ELR (cell line): ENCODE measurements at places on chromosomes 16 and 17.

- DNase-seq: peak; percentile 13
Measured at GRCh38 chr16:3797904-3798811, 80.8 kb upstream of the TRAP1 start.

DNA sequence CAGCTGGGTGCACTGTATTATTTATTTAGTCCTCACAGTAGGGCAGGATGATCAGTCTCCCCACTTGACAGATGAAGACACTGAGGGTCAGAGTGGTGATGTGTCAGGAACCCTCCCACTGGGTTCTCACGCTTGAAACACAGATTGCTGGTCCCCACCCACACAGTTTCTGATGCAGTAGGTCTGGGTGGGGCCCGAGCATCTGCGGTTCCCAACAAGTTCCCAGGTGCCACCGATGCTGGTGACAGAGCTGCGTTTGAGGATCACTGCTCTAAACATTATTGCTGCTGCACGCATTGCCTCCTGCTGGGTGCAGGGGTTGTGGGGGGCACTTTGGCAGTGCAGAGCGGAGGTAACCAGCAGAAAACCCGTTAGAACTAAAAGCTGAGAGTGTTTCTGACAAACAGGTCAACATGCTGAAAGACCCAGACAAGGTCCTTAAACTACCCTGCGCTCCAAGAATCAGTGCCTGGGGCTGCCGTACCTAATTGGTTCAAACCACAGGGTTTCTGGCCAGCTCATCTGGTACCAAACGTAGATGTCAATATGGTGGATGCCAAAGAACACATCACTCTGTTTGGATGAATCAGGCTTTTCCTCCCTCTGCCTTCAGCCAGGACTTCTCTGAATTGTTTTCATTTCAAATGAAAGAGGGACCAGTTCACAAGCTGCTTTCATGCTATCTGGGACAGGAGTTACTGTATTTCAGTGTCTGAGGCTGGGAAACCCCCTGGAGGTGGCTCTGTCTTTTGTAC lies 76.0 kb downstream of the ABCC1 start:
- peak; percentile 87 for DNase-seq

GRCh38 chr16:74888888-74889287 lies 96.0 kb downstream of the WDR59 start:
- no peak for DNase-seq

- DNase-seq: no peak
Measured at GRCh38 chr17:28500712-28501379, 5.3 kb upstream of the FOXN1 start.

GRCh38 chr16:21652453-21652852 lies at the start of gene IGSF6:
TSS of gene IGSF6 (minus strand) at chr16:21652608. CDS start at chr16:21652598, 10 bp downstream.
- no peak for DNase-seq

DNA sequence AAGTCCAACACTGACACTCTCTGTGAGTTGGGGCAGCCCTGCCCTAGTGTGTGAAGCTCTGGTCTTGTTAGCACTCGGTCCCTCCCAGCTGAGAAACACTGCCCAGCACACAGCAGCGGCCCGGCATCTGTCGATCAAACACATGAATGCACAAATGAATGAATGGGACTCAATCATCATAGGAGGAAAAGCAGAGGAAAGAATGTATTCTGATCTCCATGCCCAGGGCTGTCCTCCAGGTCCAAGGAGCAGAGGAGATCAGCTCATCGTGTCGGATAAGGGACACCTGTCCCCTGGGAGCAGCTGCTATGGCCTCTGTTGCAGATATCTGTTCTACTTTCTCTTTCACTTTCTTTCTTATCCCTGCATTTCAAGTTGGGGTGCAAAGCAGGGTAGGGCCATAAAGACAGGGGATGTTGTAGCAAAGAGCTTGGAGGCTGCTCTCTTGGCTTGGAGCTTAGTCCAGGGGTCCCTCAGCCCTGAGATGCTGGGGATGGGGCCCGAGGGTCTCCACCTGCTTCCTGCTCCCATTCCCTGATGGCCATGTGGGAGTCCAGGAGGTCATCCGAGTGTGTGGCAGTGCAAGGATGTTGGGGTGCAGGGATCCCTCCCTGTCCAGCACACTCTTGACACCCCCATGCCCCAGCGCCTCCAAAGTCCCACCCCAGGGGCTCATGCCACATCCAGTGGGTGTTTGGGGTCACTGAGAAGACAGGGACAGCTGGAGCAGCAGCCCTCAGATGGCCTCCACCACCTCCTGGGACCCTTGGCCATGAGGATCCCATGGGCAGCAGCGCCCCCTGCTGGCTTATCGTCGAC lies 88.2 kb downstream of the IRF8 start:
- DNase-seq: peak; percentile 24

- DNase-seq: peak; percentile 85
Measured at GRCh38 chr17:56777859-56778258, 55.9 kb downstream of the C17orf67 start.

GRCh38 chr17:21283482-21284318 lies 811 bp upstream of the MAP2K3 start:
- DNase-seq: peak; percentile 70

GRCh38 chr16:48611329-48612137 lies 1.6 kb upstream of the N4BP1 start:
- no peak for DNase-seq

DNA sequence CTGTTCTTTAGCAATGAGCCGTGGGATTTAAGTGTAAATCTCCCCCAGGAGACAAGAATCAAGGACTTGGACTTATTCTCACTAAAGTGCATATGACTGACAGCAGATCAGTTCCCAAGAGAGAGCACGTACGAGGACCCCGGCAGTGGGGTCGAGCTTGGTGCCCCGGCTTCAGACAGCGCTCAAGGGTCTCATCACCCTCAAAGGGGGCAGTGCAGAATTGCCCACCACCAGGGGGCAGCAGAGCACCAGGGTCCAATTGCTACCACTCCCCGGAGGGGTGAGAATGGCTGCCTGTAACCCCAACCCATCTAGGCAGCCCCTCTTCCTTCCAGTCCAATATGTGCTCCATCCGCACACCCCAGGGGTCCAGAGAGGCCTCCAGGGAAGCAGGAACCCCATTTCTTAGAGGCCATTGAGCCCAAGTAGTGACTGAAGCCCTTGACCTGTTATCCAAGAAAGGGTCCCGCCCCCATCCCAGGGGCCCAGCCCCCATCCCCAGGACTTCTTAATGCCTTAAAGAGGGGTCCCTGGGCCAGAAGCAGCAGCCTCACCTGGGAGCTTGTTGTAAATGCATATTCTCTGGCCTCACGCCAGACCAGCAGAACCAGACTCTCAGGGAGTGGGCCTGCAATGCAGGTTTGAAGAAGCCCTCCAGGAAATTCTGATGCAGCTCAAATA lies 86.1 kb downstream of the ZDHHC7 start:
- peak; percentile 57 for DNase-seq

DNA sequence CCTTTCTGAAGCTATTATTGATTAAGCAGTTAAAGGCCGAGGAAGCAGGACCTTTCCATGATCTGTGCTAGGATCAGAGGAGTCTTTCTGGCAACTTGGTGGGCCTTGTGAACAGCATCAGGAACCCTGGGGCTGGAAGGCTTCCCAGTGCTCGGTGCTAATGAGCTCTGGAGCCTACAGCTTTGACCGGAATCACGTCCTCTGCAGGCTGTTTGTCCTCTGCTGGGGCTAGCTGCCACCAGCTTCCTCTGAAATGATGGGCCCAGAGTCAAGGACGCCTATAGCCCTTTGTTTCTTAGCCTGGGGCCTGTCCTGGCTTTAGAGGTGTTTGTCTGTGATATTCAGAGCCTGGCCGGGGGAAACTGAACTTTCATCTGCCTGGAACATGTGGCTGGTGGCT lies 111.6 kb downstream of the SHISA9 start:
- DNase-seq: no peak

GRCh38 chr16:81861915-81862314 lies 82.8 kb downstream of the PLCG2 start:
- no peak for DNase-seq

DNA sequence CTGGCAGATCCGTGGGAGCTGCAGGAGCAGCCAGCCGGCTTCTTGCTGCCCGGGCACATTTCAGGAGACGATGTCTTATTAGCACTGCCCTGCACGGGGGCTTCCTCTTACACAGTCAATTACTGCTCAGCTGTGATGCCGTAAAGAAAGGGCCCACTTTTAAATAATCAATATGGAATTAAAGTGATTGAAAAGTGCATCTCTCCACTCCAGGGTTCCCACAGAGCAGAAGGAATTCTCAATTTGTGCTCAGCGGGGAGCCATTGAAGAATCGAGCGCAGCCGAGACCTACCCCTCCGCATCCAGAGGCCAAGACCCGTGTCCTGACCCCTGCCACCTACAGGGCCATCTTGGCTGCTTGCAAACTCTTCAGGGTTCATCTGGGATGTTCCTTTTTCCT lies 399.4 kb upstream of the C16orf82 start:
- no peak for DNase-seq

DNA sequence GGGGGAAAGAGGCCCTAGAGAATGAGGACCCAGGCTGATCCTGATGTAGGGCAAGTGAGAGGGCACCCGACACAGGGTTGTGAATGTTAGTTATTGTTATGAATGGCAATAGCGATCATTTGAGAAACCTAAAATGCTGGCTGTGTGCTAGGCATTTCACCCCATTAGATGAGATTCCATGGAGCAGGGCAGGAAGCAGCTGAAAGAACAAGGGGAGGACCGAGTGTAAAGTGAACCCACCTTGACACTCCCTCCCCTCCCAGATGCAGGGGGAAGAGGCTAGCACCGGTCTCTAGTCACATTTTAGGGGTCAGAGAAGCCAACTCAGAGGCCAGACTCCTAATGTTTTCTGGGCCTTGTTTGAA lies 553 bp upstream of the CORO6 start:
- no peak for DNase-seq

GRCh38 chr17:51820252-51820651 lies 338.3 kb downstream of the CA10 start:
- no peak for DNase-seq

- DNase-seq: no peak
Measured at GRCh38 chr16:28876973-28877654, 1.2 kb upstream of the ATP2A1 start.

- DNase-seq: peak; percentile 60
Measured at GRCh38 chr17:43779145-43780125, 658 bp upstream of the DUSP3 start.

DNA sequence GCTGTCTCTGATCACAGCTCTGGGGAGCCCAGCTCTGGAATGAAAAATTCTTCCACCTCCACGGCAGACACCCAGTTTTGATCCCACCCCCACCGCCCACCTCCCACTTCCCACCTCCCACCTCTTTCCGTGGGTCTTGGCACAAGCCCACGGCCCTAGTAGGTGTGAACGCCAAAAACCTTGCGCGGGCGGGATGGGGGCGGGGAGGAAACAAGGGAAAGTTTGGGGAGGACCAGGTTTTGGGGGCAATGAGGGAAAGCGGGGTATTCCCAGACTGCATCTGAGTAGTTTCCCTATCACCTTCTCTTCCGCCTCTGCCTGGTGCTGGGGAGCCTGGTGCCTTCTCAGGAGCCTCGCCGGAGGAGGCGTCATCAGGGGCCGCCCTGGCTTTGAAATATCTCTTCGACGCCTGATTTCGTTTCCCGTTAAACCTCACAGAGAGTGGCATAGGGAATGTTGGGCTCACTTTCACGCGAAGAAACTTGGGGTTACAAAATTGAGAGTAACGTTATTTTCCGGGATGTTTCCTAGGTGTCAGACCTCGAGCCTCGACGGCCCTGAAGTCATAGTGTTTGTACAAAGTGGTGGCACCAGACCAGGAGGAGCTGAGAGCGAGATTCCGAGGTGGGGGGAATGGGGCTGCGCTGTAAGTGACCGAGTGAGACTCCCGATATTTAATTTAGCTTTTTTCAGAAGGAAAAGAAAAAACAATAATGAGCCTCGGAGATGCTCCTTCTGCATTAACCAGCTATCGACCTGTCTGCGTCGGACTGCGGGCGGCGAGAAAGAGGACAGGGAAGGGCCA lies 1.6 kb upstream of the IRX3 start:
- no peak for DNase-seq

DNA sequence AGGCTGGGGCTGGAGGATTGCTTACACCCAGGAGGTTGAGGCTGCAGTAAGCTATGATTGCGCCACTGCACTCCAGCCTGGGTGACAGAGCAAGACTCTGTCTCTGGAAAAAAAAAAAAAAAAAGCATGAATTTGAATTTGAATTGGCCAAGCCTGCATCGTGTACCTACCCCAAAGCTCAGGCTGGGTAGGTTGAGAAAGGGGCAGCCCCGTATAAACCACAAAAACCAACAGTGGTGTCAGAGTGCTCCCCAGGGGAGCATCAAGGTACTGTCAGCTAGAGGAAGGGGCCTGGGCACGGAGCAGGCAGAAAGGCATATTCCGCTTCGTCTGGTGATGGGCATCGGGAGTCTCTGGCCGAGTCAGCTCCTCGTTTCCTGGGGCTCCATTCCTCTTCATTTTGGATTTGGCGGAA lies 40.9 kb downstream of the RAP1GAP2 start:
- DNase-seq: no peak

GRCh38 chr16:6247775-6248174 lies 1084.9 kb upstream of the RBFOX1 start:
- no peak for DNase-seq

DNA sequence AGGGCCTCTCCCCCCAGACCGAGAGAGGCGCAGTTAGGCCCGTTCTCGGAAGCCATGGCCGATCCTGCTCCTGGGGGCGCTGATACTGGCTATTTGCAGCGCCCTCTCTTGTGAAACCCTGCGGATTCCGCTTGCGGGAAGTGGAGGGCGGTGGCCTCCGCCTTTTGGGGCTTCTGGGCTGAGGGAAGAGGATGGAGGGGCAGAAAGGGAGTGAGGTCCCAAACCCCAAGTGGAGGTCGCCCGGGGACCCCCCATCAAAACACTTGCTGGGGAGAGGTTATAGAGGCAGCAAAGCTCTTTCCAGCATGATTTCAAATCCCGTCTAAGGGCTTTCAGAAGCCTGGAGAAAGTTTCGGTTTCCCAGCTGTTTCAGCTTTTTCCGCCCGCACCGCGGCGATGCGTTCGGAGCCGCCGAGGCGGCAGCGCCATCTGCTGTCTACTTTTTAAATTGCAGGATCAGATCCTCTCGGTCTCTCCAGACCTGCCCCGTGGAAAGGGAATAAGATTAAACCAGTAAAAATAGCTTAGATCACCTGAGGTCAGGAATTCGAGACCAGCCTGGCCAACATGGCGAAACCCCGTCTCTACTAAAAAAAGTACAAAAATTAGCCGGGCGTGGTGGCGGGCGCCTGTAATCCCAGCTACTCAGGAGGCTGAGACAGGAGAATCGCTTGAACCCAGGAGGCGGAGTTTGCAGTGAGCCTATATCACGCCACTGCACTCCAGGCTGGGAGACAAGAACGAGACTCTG lies 15.8 kb downstream of the SNX20 start:
- DNase-seq: peak; percentile 81

DNA sequence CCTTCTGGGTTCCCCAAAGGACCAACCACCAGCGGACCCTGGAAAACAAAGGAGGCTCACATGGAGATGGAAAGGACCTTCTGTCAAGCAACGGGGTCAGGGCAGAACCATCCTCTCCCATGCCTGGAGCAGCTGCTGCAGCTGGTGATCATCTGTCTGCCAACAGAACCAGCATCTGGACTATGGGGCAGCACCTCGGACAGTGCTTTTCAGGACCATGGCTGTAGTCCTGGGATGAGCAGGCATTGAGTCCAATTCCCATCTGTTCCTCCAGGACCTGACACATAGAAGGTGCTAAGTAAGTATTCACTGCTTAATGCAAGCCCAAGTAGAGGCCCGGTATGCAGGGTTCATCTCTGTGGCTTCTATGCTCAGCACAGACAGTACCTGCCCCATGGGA lies 304.7 kb downstream of the XYLT1 start:
- DNase-seq: no peak
